Posterior cingulate gyrus (tissue), 11 donors: ENCODE measurements at places on chromosomes 6 and 20.

DNA sequence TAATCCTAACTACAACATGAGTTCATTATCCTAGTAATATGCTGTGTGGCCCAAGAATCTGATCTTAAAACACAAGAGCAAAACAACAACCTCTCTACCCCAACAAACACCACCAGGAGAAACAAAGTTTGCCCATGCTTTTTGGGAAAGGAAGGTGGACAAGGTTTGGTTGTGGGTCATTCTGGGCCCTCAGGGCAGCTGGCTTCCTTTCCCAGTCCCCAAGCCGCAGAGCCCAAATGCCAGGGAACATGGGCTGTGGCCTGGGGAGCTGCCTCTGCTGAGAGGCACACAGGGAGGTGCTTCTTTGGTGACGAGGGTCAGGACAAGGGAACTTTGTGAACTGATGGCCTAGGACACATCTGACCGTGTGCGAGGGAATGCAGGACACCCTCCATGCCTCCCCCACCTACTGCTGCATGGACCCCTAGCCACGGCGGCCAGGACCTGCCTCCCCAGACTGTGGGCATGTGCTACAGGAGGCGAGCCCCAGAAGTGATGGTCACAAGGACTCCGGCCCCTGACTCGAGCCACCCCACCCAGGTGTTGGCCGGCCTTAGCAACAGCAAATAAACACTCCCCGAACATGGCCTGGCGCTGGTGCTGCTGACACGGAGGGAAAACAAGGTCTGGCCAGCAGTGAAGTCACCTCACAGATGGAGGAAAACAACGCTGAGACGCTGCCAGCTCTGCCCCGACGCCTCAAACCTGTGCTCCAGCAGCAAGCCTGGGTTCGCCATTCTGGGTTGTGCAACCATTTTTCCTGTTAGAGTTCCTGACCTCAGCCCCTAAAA lies 55.6 kb downstream of the RRBP1 start:
- DNase-seq: no peak

DNA sequence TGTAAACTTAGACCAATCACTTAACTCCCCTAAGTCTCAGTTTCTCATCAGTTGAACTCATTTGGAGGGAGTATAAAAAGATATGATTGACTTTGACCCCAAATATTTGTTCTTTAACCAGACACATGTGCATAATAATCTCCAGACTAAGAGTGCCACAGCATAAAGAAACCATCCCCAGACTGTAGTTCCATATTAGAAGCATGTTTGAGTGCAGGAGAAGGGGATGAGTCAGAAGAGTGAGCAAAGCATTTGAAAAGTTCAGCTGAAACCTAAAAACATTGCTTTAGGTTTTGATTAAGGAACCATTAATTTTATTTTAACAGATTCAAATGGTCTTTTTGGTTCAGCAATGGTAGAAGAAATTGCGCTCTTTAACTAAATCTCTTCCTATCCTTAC lies 654.8 kb downstream of the UTRN start:
- no peak for DNase-seq

GRCh38 chr6:139736325-139736906 lies 362.0 kb upstream of the CITED2 start:
- no peak for DNase-seq

DNA sequence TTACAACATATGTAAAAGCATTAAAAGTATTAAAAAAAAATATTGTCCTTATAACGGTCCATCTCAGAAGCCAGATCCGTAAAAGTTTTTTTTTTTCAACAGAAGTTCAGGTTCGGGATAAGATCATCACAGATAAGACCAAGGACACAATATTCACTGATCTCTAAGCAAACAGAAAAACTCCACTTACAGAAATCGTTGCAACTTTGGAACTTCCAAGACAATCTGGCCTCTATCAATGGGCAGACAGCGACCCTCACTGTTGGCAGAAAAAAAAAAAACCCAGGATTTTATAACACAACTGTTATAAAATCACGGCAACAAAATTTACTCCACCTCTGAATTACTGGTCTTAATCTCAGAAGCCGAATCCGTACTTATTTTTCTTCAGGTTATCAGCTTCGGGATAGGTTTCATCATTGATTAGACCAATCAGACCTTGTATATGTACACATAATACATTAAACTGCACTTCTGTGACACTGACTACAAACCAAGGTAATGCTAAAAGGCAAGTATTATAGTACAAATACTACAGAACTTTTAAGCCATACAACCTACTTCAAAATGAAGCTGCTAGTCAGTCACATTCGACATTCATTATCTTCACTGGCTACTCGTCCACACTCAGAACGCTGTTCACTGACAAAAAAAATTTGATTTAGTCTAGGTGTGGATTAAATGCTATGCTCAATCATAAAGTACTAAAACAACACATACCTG lies 34.7 kb upstream of the SYNCRIP start:
- no peak for DNase-seq

- no peak for DNase-seq
Observed at GRCh38 chr20:54167909-54168872, 5.6 kb downstream of the CYP24A1 start.

DNA sequence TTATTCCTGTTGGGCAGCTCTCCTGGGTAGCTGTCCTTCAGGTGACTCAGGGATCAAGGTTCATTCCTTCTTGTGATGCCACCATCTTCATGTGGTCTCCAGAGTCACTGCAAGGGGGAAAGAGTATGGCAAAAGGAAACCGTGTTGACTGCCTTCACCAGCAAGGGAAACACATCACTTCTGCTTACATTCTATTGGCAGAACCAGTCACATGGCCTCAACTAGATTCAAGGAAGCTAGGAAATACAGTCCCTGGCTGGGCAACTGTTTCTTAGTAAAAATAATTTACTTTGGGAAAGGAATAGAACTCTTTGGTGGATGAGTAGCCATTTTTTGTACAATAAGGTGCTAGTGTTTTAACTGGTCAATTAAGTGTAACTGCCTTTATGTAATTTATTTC lies 5.3 kb downstream of the ANKRD6 start:
- no peak for DNase-seq

DNA sequence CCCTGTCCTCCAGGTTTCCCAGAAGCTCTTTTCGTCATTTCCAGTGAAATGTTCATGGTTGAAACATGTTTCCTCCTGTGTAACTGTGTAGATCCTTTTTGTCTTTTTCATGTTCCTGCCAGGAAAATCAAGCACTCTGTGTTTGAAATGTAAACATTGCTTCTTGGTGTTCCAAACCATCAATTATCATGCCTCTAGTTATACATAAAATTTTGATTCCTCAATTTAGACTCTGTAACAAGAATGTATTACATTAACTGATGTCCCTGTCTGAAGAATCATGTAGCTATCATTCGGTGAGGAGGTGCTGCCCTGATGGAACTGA lies 546.3 kb upstream of the CITED2 start:
- no peak for DNase-seq

DNA sequence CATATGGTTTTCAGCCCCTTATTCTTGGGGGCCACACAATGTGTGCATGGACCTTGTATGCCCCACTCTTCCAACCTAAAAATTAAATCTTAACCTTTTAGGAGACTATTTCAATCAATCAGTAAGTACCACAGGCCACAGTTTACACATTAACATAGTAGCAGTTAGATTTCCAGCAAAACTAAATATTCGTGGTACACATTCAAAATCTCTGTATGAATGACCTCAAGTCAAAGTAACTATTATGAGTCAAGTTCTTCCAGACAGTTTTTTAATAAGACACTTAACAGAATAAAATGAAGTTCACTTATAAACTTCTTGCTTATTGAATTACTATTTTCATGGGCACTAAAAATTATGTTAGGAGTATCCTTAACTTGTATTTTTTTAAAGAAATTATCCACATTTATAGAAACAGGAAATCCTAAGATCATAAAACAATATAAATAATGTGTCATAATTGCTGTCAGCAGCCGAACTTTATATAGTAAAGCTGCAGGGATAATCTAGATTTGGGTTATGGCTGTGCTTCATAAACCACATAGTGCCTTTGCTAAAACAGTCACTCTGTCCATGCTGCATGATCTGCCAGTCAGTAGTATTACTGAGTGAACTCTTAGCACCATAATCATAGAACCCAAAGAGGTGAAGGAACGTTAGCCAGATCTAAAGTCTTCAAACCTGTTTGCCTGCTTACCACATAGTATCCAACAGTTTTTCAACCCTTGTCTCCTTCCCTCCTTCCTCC lies 21.7 kb downstream of the SEC63 start:
- DNase-seq: no peak

DNA sequence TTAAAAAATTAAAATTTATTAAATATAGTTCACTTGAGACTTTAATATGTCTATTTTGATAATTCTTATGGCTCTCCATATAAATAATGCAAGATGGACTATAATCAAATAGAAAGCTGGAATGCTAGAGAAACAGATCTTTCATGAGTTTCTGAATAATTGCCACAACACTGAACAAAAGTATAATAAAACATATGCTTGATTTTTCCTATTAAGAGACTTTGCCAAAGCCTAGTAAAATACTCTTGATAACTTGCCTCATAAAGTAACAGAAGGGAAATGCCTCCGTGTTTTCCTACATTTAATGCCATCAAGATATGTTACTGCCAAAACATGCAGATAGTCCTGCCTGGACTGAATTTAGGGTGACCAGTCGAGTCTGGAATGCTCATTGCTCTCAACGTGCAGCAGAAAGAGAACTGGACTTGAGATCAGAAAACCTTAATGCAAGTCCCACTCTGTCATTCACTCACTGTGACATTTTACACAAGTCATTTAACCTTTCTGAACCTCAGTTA lies 153.2 kb downstream of the AIG1 start:
- no peak for DNase-seq

GRCh38 chr6:110529355-110529754 lies 52.9 kb upstream of the SLC22A16 start:
- no peak for DNase-seq
